ENCODE measurements at places on chromosomes 16 and 17.

DNA sequence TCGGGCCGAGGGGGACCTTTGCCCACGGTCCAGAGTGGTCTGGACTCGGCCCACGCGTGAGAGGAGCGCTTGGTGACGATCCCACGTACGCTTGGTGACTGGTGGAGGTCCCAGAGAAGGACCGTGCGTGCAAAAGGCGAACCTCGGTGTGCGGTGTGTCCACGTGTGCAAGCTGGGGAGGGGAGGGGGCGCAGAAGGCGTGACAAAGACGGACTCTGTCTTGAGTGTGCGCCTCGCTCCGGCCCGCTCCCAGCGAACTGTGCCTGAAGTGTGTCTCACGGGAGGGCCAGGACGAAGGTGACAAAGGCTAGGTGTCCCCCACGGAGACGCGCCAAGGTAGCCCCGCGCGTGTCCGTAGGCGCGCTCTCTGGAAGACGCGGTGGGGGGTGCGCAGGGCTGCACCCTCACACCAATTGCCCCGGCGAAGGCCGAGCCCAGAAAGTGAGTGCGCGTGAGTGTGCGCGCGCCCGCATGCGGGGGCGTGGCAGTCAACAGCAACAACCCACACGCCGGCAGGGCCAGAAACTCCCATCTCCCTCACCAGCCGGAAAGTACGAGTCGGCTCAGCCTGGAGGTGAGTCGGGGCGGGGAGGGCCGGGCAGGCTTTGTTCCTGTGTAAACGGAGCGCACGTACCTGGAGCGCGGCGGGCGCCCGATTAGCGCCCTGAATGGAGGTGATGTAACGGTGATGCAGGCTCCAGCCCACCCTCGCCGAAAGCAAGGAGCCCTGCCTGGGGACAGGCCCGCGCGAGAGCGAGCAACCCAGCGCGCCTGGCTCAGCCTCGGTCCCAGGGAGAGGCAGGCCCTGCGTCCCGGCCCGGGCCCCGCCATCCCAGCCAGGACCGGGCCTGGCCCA lies at the start of gene GPRC5C:
GPRC5C (plus strand) TSS at position 521 of the 856 bp plus-strand sequence. CDS start 7,689 bp downstream, outside the sequence.
- peak; percentile 96 for DNase-seq

DNA sequence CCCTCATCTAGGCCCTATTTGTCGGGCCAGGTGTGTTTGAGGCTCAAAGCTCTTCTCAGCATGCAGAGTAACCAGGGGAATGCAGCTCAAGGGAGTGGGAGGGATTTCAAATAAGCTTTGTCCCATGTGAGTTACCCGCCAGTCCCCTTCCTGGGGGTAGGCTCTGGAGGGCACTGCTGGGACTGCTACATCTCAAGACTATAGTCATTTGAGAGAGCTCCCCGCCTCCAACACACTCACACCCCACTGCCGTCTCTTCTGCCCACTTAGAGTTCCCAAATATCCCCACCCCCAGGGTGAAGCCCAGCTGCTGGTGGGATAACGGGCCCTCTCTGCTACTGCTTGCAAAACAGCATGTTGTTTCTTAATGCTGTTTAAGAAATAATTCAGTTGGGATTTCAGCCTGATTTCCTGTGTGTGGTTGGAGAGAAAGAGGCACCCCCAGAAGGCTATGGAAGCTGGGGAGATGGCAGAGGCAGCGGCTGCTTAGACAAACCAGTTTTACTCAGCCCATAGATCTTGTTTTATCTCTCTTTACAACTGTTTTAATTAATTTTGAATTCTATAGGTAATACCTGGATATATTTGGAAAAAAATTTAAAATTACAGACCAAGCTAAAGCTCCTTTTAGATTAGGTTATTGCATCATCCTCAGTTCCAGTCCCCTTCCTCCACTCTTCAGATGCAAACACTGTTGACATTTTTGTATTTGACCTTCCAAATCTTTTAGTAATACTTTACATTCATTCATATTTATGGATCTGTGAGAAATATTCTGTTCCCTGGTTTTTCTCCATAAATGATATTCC lies 4.1 kb upstream of the MPO start:
- DNase-seq = no peak

DNA sequence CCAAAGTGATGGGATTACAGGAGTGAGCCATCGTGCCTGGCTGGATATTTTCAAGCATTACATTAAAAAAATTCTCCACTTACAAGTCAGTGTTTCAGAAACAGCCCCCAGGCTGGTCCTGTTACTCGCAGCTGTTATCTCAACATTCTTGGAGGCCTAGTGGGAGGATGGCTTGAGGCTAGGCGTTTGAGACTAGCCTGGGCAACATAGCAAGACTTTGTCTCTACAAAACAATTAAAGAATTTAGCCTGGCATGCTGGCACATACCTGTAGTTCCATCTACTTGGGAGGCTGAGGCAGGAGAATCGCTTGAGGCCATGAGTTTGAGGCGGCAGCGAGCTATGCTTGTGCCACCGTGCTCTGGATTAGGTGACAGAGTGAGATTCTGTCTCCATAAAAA lies 26.5 kb upstream of the SPNS3 start:
- DNase-seq = no peak

- no peak for DNase-seq
These were observed 1.1 kb upstream of the UBE2I start for GRCh38 chr16:1308036-1308976.

GRCh38 chr17:38685491-38685890 lies 10.7 kb upstream of the EPOP start:
- no peak for DNase-seq

DNA sequence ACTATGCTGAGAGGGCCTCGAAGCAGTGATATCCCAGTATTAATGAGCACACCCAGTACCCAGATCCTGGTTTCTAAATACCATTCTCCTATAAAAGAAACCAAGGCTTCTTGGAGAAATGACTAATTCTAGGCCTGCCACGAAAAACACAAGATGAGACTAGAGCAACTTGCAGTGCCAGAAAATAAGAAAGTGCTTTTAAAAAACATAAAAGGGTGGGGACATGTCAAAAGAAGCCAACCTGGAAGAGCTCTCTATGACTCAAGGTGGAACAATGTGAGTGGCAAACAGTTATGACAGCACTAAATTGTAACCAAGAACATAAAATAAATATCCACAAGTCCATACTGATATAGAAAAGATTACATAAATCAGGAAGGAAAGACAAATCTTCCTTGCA lies 153.2 kb upstream of the KCNJ18 start:
- DNase-seq = no peak

GRCh38 chr17:83109793-83110645 lies 30.6 kb downstream of the METRNL start:
- peak; percentile 92 for DNase-seq

DNA sequence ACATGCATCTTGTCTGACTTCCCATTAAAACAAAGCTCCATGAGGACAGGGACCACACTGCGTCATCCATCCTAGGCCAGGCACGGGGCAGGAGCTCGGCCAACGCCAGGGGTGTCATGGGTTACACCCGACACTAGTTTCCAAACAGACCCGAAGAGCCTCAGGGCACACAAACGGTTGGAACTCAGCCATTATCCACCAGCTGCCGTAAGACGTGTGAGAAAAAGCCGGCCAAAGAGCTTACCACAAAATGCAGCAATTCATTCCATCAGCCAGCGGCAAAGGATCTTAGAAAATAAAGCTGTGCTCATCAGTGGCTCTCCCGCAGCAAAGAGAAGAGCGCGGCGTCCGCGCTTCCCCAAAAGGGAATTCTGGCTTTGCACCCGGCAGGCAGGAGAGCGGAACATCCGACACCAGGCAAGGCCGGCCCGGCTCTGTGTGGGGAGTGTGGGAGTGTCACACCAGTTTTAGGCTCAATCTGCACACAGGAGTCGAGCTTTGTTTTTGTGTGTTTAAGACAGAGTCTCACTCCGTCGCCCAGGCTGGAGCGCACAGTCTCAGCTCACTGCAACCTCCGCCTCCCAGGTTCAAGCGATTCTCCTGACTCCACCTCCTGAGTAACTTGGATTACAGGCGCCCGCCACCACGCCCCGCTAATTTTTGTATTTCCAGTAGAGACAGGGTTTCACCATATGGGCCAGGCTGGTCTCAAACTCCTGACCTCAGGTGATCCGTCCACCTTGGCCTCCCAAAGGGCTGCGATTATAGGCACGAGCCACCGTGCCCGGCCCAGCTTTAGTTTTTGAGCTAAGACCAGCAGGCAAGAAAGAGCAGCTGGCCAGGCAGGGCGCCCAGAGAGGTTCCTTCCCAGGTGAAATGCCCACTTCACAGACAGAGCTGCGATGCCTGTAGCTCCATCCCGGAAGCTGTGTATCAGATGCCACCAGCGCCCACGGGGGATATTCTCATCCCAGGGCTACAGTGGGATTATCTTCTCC lies 1.5 kb downstream of the SLC38A8 start:
- no peak for DNase-seq

GRCh38 chr16:76294396-76295214 lies 17.4 kb downstream of the CNTNAP4 start:
- no peak for DNase-seq

DNA sequence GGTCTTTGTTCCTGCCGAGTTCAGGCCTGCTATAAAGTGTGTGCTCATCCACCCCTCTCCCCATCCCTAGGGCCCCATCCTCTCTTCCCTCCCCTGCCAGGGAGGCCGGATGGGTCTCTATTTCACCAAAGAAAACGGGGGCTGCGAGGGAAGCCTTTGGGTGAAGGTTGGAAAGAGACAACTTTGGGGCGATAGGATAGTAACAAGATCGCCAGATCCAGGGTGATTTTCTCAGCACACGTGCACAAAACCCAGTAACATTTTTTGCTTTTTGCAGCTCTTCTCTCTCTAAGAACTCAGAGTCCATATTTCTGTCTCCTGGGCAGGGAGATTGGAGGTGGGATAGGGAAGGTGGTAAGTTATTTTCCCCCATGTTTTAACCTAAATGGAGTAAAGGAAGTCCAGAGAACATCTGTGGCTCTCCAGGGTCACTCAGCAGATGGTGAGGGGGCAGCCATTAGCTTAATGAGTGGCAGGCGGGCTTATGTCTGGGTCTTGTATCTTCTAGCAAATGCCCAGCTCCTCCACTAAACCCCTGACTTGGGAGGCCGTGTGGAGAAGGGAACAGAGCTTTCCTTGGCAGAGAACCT lies 6.9 kb downstream of the CCR7 start:
- no peak for DNase-seq

DNA sequence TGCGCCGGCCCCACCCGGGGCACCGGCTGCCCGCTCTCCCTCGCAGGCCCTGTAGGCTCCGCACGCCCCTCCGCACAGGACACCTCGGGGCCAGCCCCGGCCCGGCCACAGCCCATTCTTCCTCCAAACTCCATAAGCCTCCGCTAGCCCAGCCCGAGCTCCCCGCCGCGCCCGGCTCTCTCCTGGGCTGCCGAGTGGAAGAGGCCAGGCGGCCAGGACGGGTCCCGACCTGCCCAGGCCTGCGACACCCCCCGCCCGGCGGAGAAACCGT lies 397 bp downstream of the NCOR1 start:
- DNase-seq = peak; percentile 51

DNA sequence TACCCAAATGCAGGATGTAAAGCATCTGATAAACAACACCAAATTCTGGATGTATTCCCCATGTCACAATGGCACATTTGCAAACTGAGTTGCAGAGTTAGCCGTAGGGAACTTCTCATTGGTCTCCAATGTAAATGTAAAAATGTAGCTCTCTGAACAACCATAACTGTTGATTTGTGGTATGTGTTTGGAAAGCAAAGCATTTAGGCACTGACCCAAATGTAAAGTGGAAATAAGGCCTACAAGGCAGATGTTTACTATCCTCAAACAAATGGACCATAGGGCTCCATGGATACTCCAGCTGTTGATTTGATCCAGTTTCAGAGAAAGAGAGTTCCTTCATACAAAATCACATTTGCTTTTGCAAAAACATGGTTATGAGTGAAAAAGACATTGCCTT lies 223.0 kb upstream of the ELAC2 start:
- no peak for DNase-seq

DNA sequence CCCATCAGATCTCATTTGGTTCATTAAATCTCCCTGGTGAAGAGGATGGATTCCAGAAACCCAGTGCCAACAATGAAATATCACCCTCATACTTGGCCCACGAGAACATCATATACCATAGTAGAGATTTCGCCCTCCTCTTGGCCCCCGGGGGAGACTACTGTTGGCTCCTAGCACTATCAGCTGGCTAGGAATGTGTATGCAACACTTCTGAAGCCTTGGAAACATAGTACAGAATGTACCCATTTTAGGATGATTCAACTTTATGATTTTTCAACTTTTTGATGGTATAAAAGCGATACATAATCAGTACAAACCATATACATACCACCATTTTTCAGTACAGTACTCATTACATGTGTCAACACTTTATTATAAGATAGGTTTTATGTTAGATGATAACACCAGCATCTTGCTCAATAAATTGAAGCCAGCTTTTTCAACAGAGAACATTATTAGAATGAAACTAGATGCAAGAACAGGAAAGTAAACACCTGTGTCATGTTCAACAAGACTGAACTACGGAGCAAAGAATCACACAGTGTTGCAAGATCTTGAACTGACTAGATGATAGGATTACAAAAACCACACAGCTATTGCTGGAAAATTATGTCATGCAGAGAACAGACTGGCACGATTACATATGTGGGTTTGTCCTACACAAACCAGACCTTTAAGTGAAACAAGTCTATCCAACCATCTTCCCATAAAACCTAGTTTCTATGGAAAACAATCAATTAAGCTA lies 17.2 kb downstream of the RSL1D1 start:
- no peak for DNase-seq

DNA sequence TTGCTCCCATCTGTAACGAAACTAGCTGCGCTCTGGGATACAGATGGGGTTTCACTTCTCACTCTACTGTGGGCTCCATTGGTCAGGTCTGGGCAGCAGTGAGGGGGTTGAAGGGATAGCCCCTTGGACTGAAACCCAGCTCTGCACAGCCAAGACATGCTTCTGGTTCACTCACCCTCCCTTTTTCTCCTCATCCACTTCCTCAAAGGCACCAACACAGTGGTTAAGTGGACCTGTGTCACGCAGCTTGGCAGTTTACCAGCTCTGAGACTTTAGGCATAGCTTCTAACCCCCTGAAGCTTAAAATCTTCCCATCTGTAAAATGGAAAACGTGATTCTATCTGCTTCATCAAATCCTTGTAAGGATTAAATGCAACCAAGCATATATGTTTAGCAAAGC lies 11.5 kb upstream of the KRT38 start:
- no peak for DNase-seq

DNA sequence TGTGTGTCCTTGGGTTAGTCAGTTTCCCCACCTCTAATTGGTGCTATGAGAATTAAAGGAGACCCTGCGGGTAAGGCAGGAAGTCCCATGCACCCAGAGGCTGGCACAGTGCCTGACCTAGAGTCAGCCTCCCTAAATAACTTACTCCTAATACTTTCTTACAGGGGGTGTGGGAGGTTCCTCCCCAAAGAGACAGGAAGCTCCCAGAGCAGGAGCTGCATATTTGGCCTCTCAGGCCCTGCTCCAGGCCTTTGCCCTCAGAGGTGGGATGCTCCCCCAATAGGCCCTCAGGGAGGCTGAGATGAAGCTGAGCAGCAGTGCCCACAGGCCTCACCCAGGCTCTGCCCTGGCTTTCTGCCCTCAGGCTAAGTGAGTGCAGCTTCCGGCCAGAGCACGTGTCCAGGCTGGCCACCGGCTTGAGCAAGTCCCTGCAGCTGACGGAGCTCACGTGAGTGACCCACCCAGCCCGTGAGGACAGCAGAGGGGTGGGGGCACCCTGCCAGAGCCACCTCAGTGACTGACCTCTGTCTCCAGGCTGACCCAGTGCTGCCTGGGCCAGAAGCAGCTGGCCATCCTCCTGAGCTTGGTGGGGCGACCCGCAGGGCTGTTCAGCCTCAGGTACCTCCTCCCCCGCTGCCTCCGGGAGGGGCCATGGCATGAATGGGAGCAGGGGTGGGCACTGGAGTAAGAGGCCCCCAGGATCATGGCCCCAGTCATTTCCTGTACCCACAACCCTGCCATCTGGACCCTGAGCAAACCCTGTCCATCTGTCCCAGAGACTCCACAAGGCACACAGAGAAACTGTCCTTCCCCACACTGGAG lies 31.1 kb upstream of the CPNE2 start:
- no peak for DNase-seq
